NCI-H1436 treated with DMSO at 0.1 percent for 48 hours (cell line): ENCODE measurements at places on chromosomes 13 and 19.

DNA sequence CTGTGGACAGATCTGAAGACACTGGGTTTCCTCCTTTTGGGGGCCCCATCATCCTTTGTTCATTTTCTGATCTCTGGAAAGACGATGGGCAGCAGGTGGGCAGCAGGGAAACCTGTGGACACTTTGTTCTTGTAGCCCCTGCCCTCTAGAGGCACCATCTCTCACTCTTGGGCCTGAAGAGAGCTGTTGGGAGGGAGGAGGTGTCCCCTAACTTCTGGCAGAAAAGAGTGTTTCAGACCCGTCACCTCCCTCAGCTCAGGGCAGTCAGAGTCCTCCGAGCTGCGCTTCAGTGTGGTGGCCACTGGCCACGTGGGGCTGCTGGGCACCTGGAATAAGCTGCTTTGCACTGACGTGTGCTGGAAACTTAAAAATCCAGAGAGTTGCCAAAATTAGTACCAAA is 26.9 kb upstream of the RNF17 start:
- no peak for DNase-seq

DNA sequence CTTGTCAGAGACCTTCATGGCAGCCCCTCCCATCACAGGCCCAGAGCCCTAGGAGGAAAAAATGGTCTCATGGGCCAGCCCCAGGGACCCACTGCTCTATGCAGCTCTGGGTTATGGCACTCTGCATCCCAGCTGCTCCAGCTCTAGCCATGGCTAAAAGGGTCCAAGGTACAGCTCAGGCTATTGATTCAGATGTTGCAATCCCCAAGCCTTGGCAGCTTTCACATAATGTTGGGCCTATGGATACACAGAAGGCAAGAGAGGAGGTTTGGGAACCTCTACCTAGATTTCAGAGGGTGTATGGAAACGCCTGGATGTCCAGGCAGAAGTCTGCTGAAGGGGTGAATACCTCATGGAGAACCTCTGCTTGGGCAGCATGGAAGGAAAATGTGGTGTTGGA is 996.0 kb downstream of the PCDH9 start:
- no peak for DNase-seq

- no peak for DNase-seq
These were observed 17.4 kb downstream of the CCDC70 start for GRCh38 chr13:51879133-51879532.

GRCh38 chr19:11931051-11931450 is 6.1 kb downstream of the ZNF700 start:
- DNase-seq, result no peak

GRCh38 chr13:47628666-47629065 is 372.4 kb downstream of the SUCLA2 start:
- no peak for DNase-seq

GRCh38 chr19:50415661-50416033 is 3.1 kb upstream of the SPIB start:
- no peak for DNase-seq

DNA sequence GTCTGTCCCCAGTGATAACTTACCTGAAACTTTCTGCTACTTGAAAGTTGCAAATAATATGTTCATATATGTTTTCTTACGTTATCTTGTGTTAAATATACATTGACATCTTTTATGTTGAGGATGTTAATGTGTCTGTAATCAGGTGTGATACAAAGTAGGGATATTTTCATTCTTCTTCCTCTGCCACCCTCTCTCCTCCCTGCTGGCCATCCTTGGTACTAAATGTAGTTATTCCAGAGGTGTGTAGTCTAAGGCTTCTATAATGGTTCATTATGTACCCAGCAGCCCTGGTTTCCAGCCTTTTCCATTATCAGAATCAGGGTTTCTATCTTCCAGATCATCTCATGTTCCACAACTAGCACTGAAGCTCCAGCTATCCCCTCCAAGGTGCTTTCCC is 606.7 kb upstream of the KLHL1 start:
- DNase-seq, result no peak

DNA sequence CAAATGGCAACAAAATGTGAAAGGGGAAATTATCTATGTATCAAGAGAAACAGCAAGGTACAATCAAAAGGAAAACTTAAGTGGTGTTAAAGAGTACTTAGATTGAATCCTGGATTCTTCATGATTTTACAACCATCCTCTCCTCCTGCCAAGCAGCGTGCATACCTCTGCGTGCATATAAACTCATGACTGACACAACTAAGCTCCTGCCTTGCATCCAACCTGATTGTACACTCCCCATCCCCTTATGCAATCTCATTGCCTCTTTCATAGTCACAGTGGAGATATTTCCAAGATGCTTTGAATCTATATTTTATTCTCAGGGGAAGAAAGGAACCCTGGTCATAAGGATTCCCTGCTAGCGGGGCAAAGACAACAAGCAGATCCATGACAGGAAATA is 499.9 kb downstream of the KCTD12 start:
- no peak for DNase-seq

DNA sequence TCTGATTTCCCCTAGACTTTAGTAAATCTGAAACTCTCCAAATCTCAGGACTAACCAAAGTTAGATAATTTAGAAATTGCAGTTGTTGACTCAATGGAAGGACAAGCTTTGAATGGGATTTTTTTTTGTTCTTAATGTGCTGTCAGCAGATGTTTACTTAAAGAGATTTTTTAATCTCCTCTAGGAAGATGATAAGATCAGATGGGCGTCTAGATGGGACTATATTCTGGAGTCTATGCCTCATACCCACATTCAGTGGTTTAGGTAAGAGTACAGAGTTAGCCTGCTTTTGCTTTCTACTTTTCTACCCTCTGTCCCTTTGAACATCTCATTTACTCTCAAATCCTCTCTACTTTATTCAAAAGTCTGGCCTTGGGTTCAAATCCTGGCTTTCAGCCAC is 39.3 kb downstream of the TM9SF2 start:
- DNase-seq, result no peak

- no peak for DNase-seq
These were observed 1.3 kb downstream of the KLK6 start for GRCh38 chr19:50967929-50968715.

GRCh38 chr13:90270226-90270625 is 1077.3 kb upstream of the MIR17HG start:
- no peak for DNase-seq

DNA sequence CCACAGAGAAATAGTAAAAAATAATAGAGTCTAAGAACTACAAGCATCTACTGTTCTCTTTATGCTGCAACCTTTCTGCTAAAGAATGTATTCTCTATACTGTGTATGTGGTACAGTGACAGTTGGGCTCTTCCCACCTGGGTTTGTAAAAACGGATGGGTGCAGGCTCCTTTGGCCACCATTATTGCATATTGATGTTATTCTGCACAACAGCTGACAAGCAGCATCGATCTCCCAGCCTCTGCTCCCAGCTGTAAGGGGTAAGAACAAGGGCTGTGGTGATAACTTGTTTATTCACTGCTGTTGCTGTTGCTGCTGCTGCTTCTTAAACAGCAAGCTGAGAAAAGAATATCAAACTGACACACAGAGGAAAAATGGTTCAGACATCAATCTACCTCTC is 56.1 kb downstream of the KCNRG start:
- DNase-seq, result no peak

DNA sequence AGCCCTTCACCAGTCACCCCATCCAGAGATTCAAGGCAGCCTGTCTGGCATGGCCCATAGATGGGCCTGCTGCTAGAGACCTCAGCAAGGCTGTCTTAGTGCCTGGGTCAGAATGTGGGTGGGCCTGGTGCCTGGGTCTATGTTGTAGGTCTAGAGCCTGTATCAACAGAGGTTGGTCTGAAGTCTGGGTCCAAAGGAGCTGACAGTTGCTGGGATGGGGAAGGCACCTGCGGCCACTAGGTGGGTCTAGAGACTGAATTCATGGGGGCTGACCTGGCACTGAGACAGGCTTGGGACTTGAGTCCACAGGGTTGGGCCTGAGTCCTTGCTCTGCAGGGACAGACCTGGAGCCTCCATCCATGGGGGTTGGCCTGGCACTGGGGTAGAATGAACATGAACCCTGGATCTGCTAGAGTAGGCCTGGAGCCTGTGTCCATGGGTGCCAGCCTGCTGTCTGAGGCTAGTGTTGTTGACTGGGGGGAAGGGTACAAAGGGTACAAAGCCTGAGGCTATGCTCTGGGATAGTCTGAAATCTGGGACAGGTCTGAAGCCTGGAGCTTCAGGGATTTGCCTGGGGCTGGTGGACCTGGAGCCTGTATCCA is 516.8 kb downstream of the OLFM4 start:
- DNase-seq, result no peak

DNA sequence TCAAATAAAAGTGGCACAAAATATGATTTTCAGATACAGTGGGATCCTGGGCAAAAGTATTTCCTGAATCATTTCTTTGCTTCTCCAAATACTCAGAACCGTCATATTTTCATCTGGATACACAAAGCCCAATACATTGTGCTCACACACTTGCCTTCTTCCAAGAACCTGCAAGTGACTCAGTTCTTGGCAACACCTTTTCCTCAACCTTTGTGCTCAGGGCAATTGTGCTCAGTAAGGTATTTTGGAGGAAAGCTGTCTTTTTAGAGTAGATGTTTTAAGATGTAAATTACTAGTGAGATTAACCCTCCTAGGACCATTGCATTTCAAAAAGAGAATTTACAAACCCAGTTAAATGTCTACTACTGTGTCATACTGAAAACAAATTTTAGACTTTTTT is 233.5 kb downstream of the EFNB2 start:
- no peak for DNase-seq

DNA sequence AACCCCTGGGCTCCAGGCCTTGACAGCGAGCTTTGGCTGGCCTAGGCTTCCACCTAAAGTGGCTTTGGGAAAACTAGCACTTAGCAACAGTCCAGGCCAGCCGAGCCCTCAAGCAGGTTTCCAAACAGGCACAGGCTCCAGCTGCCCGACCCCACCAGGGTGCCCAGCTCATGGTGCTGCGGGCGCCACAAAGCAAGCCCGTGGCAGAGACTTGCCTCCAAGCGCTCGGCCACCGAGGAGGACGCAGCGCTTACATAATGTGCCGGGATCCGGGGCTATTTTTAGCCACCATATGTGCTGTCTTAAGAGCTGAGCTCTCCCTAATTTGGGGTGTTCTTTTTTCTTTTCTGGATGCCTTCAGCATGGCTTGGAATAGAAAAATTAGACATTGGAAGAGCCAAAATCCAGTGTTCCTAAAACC is 56.1 kb upstream of the F7 start:
- no peak for DNase-seq

GRCh38 chr19:11194656-11195558 is 2.4 kb downstream of the KANK2 start:
- DNase-seq, result no peak

- no peak for DNase-seq
These were observed 668 bp upstream of the ARHGAP45 start for GRCh38 chr19:1066251-1066747.

- DNase-seq, result no peak
These were observed 39.5 kb upstream of the CNMD start for GRCh38 chr13:52779103-52779502.

- DNase-seq, result no peak
These were observed 35.1 kb downstream of the RASA3 start for GRCh38 chr13:114097212-114097892.

DNA sequence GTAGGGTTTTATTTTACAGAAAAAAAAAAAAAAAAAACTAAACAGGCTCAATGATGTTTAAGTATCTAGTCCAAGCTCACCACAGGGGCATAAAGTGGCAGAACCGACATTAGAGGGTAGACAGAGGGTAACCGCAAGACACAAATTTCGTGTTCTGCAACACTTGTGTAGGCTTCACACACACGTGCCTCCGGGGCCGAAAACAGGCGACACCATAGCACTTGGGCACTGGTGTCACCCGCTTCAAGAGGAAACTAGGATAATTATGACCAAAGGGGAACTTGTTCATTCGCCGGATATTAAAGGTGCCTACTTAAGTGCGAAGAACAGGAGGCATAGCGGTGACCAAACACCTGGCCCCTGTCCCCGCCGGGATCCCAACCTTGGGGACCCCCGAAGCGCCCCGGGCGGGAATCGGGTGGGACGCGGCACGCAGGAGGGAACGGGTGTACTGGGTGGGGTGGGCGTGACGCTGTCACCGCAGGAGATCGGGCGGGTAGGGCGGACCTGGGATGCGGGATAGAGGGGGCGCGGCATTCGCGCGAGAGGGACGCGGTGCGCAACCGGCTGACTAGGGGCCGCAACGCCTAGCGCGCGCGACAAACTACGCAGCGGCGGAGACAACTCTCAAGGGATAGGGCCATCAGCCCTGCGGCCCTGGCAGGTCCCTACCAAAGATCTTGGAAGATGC is 558 bp downstream of the MZT1 start:
- no peak for DNase-seq

DNA sequence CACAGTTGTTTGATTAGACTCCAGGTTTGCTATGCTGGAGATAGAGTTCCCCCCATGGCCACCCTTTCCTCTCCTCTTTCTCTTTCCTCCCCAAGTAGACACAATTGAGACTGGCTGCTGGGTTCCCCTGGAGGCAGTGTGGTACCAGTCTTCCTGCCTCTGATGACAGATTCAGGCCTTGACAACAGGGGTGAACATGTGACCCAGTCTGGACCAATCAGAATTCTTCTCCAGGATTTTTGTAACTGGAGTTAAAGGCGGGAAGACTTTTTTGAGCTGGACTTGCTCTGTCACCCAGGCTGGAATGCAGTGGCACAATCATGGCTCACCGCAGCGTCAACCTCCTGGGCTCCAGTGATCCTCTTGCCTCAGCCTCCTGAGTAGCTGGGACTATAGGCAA is 48.7 kb downstream of the CCNE1 start:
- DNase-seq, result no peak

DNA sequence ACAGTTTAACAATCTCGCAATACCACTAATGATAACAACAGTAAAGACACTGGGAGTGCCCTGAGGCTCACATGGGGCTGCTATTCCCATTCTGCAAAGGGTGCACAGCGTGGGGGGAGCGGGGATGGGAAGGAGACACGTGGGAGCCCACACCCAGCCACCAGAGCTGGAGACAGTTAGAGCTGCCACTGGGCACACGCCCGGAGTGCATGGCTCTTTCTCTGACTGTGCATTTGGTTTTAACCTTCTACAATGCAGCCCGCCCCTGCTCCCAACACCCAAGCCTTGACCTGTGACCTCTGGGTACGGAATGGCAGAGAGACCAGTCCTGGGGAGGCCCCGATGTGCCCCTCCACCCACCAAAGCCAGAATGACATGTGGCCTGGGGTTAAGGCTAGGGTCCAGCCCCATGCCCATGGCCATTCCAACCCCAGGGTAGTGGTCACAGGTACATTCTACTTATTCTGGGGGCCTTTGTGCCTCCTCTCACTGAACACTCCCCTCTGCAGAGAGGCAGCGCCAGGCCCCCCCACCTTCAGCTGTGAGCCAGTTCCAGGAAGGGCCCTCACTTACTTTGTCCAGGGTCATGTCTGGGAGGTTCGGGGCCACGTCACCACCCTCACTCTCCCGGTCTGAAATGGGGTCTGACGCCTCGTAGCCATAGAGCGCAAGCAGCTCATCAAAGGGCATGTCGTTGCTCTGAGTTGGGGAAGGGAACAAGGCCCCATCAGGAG is 17.1 kb downstream of the MIER2 start:
- DNase-seq, result no peak

- DNase-seq, result no peak
These were observed 351.1 kb downstream of the DCT start for GRCh38 chr13:94128430-94128829.
